Mesothelial cell of epicardium (in vitro differentiated cells): ENCODE measurements at places on chromosomes 7 and 10. TPM values are rescaled to one million over a fixed set of nuclear protein-coding genes. Genes with fewer than 3 reads are reported as not detected.

Gene TMEM229A
- total RNA-seq = 0.59 to 0.69 TPM (median 0.66 TPM) in 3 replicates

Gene CPEB3
- 2.6 to 3.0 TPM (median 2.6 TPM) in 3 replicates for total RNA-seq

DNA sequence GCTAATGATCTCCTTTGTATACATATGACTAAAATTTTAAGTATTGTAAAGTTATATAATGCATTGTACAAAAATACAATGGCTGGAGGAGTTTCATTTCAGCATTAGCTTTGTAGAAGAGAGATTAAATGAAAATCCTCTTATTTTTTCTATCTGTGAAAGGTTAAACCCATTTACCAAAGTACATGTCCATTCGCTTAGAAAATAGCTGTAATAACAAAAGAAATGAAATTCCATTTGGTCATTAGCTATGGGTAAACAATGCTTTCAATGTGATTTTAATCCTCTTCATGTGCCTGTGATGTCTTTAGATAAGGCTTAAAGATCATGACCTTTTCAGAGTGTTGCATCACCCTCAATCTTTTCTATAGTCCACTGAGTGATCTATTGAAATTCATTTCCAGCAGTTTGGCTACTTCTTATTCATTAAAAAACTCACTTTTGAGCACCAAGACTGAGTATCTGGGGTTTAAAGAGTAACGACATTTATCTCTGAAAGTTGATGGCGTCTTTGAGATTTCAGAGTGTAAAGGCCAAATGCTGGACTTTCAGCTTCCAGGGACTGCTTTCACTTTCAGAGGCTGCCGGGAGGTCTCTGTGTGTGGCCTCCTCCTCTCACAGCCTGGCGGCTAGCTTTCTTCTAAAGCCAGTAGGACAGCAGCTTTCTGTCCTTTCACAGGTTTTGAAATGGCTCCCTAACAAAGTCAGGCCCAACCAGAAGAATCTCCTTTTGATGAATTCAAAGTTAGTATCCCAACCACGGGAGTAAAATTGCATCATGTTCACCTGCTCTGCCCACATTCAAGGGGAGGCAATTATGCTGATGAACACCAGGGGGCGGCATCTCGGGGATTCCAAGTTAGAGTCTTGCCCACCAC lies 701.4 kb upstream of the COBL start:
- H3K36me3 ChIP-seq = no peaks in the 10 kb centered on the region
- no peaks in the 10 kb centered on the region for H3K27me3 ChIP-seq
- no peak overlapping the region for H3K27ac ChIP-seq
- H3K4me1 ChIP-seq = peaks cover 1% of the 10 kb centered on the region
- DNase-seq = no peak

DNA sequence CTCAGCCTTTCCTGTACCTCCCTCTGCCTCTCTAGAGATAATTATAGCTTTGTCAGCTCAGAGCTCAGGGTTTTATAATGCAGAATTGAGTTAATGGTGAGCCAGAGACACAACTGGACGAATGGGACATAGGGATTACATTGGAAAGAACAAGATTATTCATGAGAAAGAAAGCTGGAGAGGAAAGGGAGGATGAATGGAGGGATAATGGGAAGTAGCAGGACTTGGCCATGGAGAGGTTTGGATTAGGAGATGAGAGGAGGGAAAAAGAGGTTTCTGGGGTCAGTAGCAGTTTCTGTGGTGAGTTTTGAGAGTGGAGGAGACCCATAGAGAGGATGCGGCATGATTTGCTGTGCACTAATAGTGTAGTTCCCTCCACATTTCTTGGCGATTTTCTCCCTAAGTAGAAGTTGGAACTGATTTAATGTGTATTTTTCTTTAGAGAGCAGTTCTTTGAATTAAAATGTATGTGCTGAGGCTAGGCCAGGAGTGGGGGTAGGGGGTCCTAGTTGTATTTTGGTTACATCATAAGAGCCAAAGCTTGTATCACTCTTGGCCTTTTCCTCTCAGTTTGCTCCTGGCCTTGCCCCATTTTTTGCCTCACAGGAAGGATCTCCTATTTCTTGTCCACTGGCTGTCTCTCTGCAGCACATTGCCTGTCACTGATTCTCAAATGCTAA lies 107.4 kb downstream of the MKX start:
- H3K27me3 ChIP-seq = no peaks in the 10 kb centered on the region
- no peak overlapping the region for H3K4me3 ChIP-seq
- no peaks in the 10 kb centered on the region for H3K36me3 ChIP-seq
- H3K27ac ChIP-seq = no peak overlapping the region

- H3K4me3 ChIP-seq = no peak overlapping the region
- no peaks in the 10 kb centered on the region for H3K27me3 ChIP-seq
- DNase-seq = no peak
- H3K36me3 ChIP-seq = no peaks in the 10 kb centered on the region
- H3K27ac ChIP-seq = no peak overlapping the region
- H3K4me1 ChIP-seq = peaks cover 11% of the 10 kb centered on the region
These were observed 117.3 kb upstream of the ZNF438 start for GRCh38 chr10:31148951-31149350.

Gene PRKCQ
- total RNA-seq = 2.3 to 2.4 TPM (median 2.3 TPM) in 3 replicates

GRCh38 chr7:94423863-94424735 lies 29.4 kb downstream of the COL1A2 start:
- H3K36me3 ChIP-seq = peaks cover 82% of the 10 kb centered on the region
- DNase-seq = no peak
- H3K27ac ChIP-seq = peak overlapping the region; percentile 80

Gene HOXA2
- 30.3 to 33.9 TPM (median 30.8 TPM) in 3 replicates for total RNA-seq

Gene CYP3A4
- not detected in 3 replicates for total RNA-seq

- peak overlapping the region; percentile 98 for H3K27ac ChIP-seq
- DNase-seq = no peak
- peaks cover 53% of the 10 kb centered on the region for H3K4me1 ChIP-seq
- H3K36me3 ChIP-seq = peaks cover 32% of the 10 kb centered on the region
- no peaks in the 10 kb centered on the region for H3K27me3 ChIP-seq
- H3K4me3 ChIP-seq = no peak overlapping the region
These were observed 35.2 kb downstream of the CYP17A1 start for GRCh38 chr10:102801978-102802377.

- peak overlapping the region; percentile 72 for H3K27ac ChIP-seq
- H3K36me3 ChIP-seq = peaks cover 10% of the 10 kb centered on the region
- DNase-seq = no peak
- H3K4me3 ChIP-seq = no peak overlapping the region
These were observed 136.9 kb upstream of the CDK6 start for GRCh38 chr7:92973293-92973731.

Gene ITGB8
- 15.3 to 15.6 TPM (median 15.3 TPM) in 3 replicates for total RNA-seq

DNA sequence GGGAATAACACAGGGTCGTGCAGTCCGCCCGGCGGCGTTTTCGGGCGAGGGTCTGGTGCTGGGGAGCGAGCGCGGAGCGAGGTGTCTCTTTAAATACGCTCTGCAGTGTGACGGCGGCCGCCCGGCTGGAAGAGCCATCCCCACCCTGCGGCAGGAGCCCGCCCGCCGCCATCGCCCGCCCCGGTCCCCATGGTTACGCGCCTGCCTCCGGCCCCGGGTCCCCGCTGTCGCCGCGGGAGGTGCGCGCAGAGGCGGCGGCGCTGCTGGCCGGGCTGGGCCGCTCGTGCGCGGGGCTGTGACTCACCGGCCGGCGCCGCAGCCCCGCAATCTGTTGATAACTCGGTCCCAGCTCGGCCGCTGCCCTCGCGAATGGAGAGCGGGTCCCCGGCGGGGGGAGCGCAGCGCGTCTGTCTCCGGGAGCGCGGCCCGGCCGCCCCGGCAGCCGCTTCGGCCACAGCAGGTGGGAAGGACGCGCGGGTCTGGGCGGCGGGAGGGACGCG lies at the start of gene ADGRA1:
ADGRA1 (plus strand) TSS at position 246 of the 500 bp plus-strand sequence. CDS start 986 bp downstream, outside the sequence.
- H3K27ac ChIP-seq = no peak within 1 kb of the TSS
- H3K4me1 ChIP-seq = peaks cover 2% of the 10 kb centered on the region
- no peak for DNase-seq
- H3K36me3 ChIP-seq = no peaks in the 10 kb centered on the region
- peak within 1 kb of the TSS; percentile 56 for H3K4me3 ChIP-seq
- H3K27me3 ChIP-seq = peaks cover 82% of the 10 kb centered on the region

Gene EFCAB10
- total RNA-seq = not detected in 3 replicates
